ENCODE measurements at places on chromosomes 12 and 14.

- no peak for DNase-seq
These were observed 390.8 kb downstream of the MED13L start for GRCh38 chr12:115886666-115887065.

GRCh38 chr14:68146818-68147217 is 327.2 kb downstream of the RAD51B start:
- DNase-seq = no peak

GRCh38 chr14:79281244-79282152 is 929.8 kb downstream of the DIO2 start:
- DNase-seq = peak; percentile 83

- DNase-seq = no peak
These were observed 61.0 kb upstream of the PTHLH start for GRCh38 chr12:28033538-28033915.

- no peak for DNase-seq
These were observed 75.3 kb upstream of the OR4E1 start for GRCh38 chr14:21748869-21749303.

DNA sequence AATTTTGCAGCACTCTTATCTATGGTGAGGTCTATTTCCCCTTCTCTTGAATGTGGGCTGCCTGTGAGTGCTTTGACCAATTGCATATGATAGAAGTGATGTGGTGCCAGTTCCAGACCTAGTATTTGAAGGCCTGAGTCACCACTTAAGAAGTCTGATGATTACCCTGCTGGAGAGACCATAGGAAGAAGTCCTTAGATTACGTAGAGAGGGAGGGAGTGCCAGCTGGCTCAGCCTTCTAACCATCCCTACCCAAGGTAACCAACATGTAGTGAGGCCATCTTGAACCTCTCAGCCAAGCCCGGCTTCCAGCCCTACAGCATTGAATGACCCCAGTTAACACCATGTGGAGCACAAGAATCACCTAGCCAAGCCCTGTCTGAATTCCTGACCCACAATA is 166.9 kb downstream of the NELL2 start:
- DNase-seq = no peak

GRCh38 chr12:85814741-85815140 is 21.5 kb downstream of the RASSF9 start:
- no peak for DNase-seq

GRCh38 chr14:81132468-81132867 is 88.3 kb downstream of the GTF2A1 start:
- DNase-seq = no peak

GRCh38 chr14:61343991-61344405 is 22.6 kb downstream of the PRKCH start:
- no peak for DNase-seq

GRCh38 chr12:114783089-114783618 is 99.2 kb upstream of the TBX3 start:
- no peak for DNase-seq

- peak; percentile 46 for DNase-seq
These were observed 7.5 kb upstream of the KRT1 start for GRCh38 chr12:52687497-52688385.

DNA sequence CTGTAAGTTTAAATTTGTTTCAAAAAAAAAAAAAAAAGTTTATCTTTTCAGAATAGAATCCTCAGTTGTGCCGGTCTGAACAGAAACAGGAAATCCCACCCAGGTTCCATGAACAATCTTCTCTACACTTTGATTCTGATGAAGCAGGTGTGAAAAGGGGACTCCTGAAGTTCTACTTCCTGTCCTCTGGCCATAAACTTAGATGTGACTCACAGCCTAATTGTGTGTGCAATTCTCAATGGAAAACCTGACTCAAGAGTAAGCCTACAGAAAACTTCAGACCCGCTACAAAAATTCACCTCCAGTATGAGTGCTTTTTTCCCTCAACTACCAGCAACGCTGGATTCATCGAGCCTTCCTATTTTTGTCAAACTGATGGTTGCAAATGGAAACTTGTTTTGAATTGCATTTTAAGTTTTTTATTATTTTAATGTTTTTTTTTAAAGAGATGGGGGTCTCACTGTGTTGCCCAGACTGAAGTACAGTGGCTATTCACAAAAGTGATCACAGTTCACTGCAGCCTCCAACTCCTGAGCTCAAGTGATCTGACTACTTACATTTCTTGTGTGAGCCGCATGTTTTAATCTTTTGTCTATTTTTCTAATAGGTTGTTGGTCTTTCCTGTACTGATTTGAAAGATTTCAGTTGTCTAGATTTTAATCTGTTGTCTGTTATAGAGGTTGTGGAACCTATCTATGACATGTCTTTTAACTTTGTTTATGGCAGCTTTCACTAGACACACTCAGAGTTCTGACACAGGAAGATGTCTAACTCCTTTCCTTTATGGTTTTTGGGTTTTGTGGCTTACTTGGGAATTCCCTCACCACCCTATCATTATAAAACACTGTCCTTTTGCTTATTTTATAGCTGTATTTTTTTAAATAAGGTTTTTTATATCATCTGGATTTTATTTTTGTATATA is 37.6 kb downstream of the ATG14 start:
- no peak for DNase-seq

GRCh38 chr12:50201987-50202521 is 34.9 kb upstream of the CERS5 start:
- DNase-seq = no peak

GRCh38 chr14:100201701-100202100 is 37.2 kb upstream of the YY1 start:
- DNase-seq = no peak

- no peak for DNase-seq
These were observed 339.3 kb downstream of the NRXN3 start for GRCh38 chr14:78509516-78509915.

GRCh38 chr12:1815814-1816729 is 4.3 kb upstream of the LRTM2 start:
- DNase-seq = no peak

DNA sequence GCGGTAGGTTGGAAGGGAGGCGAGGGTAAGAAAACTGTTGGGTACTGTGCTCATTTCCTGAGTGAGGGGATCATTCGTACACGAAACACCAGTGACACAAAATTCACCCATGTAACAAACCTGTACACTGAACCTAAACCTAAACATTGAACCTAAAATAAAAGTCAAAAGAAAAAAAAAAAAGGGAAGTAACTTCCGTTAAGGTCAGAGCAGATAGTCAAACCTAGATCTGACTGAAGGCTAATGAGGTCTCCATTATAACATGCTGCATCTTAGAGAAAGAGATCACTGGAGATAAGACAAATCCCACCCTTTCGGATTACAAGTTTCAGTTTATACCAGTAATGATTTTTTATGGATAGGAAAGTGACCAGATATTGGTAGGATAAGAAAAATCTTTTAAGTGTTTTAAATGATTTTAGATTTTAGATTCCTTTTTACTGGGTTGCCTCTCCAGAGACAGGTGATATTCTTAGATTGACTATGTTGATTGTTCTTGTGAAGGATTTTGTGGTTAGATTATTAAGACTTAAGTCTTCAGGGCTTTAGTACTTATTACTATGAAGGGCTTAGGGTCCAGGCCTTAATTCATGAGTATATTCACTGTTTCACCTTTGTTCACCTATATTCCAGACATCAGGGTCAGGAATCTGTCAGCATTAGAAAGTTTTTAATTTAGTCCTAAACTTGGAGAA is 11.2 kb upstream of the NCKAP1L start:
- DNase-seq = no peak

GRCh38 chr12:59431266-59431665 is 164.6 kb upstream of the SLC16A7 start:
- DNase-seq = no peak

GRCh38 chr12:113935459-113935858 is 30.7 kb downstream of the RBM19 start:
- no peak for DNase-seq

GRCh38 chr12:32049956-32050355 is 56.7 kb upstream of the BICD1 start:
- DNase-seq = no peak

- no peak for DNase-seq
These were observed 48.4 kb downstream of the MYRFL start for GRCh38 chr12:69873429-69873828.

DNA sequence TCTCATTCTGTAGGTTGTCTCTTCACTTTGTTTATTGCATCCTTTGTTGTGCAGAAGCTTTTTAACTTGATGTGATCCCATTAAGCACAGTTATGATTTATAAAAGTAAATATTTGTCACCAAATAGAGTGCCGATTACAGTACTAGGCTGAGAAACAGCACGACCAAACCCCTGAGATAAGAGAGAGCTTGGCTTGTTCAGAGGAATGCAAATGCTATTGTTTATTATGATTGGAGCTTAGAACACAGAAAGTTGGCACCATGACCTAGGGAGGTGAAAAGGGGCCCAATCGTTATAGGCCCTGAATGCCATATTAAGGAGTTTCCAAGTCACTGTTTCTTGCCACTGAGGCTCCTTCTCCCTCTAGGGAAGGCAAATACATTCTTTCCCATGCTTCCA is 214.9 kb downstream of the KITLG start:
- DNase-seq = no peak

DNA sequence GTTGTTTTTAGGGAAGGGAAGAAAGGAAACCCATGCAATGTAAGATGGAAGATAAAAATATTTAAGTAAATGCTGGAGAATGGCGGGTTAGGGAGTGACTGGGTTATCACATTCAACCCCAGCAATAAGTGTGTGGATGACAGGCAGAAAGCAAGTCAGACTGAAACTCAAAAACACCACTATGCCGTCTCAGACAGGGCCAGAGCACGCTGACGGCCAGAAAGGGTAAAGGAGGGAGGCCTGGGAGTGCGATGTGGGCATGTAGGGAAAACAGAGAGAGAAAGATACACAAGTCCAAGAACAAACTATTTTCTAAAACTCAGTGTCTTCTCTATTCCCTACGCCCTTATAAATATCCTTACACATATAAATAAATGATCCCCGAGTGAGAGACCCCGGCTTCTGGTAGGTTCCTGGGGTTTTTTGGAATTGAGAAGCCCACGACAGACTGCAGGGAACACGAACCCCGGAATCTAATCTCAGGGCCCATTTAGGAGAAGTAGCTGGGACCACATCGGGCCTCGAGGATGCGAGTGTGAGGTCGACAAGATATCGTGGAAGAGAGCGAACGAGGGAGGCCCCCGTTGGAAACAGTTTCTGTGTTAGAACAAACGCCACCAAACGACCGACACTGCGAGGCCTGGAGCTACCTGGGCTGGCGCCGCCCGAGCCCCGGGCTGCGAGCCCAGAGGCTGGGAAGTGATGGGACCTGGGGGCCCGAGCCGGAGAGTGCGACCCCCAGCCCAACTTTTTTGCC is 735 bp upstream of the OTX2 start:
- DNase-seq = no peak

- DNase-seq = no peak
These were observed 134.3 kb downstream of the PLXNC1 start for GRCh38 chr12:94282675-94283074.

DNA sequence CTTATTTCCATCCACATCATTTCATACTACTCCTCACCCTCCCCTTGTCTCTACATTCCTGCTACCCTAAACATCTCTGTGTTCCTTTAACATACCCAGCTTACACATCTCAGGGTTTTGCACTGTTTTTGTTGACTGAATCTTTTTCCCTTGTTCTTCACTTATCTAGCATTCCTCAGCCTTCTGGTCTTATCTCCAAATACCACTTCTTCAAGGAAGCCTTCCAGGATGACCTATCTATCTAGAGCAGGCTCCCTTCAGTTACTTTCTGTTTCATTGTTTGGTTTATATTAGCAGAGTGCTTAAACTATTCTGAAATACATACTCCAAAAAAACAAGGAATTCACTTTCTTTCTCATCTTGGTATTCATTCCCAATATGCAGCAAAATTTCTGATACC is 353.1 kb downstream of the NAV3 start:
- no peak for DNase-seq

GRCh38 chr12:81597928-81598604 is 161.1 kb downstream of the PPFIA2 start:
- DNase-seq = no peak

DNA sequence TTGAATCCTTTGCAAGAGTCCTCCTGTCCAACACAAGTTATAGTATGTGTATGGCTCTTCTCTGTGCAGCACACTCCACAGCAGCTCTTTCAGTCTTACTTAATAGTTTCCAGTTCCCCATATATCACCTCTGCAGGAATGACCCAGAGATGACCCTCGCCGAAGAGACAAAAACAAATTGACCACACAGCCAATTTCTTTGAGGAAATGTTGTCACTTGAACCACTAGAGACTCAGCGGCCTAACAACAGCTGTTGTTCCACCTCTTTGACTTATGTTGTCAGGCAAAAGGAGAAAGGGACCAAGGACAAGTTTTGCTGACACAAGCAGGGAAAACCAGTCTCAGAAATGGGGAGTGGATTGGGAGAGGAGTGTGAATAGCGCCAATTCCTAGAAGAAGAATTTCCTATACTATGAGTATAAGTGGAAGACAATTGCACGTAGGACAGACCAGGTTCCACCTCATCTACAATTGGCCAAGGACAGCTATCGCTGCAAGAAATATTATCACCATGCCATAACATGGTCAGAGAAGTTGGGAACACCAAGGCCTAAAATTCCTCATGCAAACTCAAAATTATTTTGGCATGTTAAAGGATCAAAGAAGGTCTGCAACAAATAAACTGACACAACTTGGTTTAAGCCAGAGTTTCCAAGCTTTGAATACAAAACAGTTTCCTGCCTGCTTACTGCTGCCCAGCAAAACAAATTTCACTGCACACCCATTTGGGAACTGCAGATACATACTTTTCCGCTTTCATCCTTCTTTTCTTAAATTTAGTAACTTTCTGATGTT is 41.7 kb upstream of the ITPR2 start:
- no peak for DNase-seq

- DNase-seq = no peak
These were observed 948.7 kb upstream of the SEL1L start for GRCh38 chr14:82482345-82482744.

DNA sequence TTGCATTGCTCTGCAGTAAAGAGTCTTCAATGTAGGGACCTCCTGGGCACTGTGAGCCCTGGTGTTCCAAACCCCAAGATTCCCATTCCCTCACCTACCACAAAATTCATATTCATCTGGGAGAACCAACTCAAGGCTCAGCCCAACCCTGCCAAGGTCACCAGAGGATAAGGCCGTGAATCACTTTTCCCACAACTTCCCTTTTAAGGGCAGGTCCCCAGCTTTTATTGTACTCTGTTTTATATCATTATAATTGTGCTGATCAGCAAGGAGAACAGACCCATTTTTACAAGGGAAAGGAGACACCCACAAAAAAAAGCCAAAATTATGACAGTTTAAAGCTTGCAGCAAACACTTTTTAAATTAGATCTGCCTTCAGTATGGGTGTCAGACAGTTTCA is 363.0 kb upstream of the FKBP4 start:
- no peak for DNase-seq

- no peak for DNase-seq
These were observed 74.8 kb downstream of the LGMN start for GRCh38 chr14:92673601-92674150.

DNA sequence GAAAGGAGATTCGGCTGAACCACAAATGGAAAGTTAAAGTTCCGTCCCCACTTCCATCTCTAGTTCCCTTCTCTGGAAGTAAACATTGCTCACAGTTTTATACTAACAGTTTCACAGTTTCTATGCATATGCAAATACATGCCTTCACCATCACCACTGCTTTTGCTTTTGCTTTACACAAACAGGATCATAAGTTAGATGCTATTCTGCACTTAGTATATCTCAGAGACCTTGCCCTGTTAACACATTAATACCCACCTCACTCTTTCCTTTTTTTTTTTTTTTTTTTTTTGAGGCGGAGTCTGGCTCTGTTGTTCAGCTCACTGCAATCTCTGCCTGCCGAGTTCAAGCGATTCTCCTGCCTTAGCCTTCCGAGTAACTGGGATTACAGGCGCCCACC is 890 bp downstream of the TEP1 start:
- DNase-seq = no peak
